ENCODE measurements at places on chromosomes 16 and 17. TPM values are rescaled to one million over a fixed set of nuclear protein-coding genes. Genes with fewer than 3 reads are reported as not detected.

Gene RCVRN
- not detected for total RNA-seq

Gene AATK
- total RNA-seq = 1.1 TPM

Gene AANAT
- not detected for total RNA-seq

Gene RRAD
- total RNA-seq = 0.34 TPM

Gene ITGAD
- 0.13 TPM for total RNA-seq

Gene TEX14
- 0.18 TPM for total RNA-seq

Gene PPP1R1B
- not detected for total RNA-seq

Gene OTOP2
- not detected for total RNA-seq

DNA sequence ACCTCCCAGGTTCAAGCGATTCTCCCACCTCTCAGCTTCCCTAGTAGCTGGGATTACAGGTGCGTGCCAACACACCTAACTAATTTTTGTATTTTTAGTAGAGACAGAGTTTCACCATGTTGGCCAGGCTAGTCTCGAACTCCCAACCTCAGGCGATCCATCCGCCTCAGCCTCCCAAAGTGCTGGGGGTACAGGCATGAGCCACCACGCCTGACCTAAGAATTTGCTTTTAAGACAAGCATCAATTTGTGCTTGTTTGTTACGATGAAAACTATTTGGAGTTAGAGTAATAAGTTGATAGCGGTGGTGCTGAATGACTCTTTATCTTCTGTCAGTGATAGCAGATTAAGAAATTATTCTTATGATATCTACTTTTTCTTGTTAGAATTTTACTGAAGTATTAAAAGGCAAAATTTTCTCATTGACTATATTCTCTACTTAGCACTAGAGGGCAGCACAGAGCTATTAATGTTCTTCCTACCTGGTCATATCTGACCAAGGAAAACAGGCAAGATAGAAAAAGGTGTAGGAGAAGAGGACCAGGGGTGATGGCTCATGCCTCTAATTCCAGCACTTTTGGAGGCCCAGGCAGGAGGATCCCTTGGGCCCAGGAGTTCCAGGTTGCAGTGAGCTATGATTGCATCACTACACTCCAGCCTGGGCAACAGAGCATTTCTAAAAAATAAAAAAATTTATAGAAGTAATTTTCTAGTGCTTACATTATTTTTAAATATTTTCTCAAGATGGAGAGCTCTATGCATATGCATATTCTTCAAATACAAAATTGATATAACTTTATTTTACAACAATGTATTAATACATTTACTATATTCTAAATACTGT is 24.5 kb downstream of the STXBP4 start:
- no peak for DNase-seq
- no peaks in the 10 kb centered on the region for H3K4me1 ChIP-seq
- no peak overlapping the region for H3K4me3 ChIP-seq

DNA sequence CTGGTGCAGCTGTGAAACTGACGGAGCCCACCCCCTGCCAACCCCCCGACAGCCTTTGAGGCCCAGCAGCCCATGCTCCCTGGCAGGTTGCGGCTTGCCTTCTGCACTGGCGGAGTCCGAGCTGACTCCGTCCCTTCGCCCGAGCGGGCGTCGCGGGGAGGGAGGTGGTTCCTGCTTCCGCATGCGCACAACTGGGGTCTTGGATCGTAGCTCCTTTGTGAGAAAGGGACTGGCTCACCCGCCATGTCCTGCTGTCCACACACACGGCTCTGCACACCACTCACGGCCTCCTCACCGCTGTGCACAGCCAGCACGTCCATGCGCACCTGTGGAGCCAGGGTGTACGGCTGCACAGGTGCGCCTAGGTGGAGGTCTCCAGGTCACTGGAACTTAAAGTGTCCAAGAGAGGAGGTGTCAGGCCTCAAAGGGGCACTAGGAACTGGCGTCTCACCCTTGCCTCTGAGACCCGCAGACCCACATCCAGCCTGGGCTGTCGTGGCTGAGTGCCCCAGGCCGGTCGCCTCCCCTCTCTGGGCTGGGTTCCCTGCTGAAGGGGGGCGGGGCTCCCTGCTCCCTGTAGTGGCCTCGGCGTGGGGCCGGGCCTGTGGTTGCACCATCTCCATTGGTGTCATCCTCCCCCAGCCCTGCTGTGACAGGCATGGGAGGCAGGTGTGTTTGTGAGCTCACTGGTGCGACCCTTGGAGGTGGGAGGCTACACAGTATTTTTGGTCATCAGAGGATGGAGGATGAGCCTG is 45.3 kb downstream of the JPH3 start:
- DNase-seq = no peak
- H3K4me3 ChIP-seq = no peak overlapping the region
- no peaks in the 10 kb centered on the region for H3K4me1 ChIP-seq
- H3K27ac ChIP-seq = no peak overlapping the region
- no peaks in the 10 kb centered on the region for H3K36me3 ChIP-seq
- H3K27me3 ChIP-seq = peaks cover 3% of the 10 kb centered on the region

DNA sequence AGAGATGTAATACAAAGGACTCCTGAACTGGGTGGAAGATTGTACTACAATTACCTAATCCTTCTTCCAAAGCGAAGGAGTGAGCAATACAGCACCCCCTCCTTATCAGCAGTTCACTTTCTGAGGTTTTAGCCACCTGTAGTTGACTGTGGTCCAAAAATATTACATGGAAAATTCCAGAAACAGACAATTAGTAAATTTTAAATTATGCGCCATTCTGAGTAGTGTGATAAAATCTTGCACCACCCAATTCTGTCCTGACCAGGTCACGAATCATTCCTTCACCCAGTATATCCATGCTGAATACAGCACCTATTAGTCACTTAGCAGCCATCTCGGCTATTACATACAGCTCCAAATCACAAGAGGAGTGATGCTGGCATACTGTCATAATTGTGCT is 23.2 kb downstream of the VPS53 start:
- H3K4me3 ChIP-seq = no peak overlapping the region
- H3K4me1 ChIP-seq = peaks cover 2% of the 10 kb centered on the region
- H3K27ac ChIP-seq = no peak overlapping the region

DNA sequence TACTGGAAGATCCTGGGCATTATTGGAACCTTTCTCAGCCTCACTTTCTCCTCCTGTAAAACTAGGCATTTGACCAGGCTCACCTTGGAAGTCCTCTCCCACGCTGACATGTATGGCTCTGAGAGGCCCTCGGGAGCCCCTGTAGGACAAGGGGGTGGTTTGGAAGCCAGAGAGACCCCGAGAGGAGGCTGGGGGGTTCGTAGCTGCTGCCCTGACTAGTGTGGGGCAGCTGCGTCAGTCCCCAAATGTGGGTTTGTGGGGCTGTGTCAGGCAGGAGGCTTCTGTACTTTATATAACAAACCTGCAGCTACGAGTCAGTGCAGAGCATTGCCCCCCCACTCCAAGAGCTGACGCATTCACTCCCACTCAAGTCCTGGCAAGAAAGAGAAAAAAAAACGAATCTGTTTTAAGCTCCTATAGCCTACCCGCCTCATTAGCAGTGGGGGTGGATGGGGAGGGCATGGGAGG is 1.8 kb downstream of the CX3CL1 start:
- no peak for DNase-seq
- no peak overlapping the region for H3K27ac ChIP-seq
- H3K36me3 ChIP-seq = no peaks in the 10 kb centered on the region
- peaks cover 10% of the 10 kb centered on the region for H3K4me1 ChIP-seq
- no peak overlapping the region for H3K4me3 ChIP-seq

DNA sequence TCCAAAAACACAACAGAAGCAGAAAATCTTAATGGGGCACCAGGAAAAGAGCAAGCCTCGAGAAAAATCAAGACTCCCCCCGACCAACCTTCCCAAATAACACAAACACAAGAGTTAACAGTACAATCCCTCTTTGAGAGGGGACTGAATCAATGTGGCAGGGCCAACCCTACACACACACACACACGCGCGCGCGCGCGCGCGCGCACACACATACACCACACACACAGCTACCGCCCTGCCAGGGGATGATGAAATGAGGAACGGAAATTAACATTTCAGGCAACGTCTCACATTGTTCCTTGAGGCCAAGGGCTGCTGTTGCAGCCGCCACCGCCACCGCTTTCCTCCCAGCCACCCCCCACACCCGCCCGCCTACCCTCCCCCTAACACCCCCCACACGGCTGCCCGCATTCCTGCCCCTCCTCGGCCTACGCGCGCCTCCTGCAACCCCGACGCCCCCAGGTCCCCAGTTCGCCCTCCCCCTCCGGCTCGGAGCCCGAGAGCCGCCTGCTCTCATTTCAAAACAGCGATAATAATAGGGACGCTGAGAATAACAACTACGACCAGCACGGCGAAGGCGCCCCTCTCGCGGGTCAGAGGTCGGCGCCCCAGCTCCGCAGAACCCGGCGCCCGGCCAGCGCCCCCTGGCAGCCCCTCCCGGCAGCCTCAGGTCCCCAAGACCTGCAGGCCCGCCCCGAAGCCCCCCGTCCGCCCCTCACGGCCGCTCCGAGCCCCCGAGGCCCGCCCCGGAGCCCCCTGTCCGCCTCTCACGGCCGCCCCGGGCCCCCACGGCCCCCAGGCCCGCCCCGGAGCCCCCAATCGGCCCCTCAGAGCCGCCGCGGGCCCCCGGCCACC is 1.1 kb downstream of the ANKRD11 start:
- DNase-seq = peak; percentile 92
- H3K4me3 ChIP-seq = peak overlapping the region; percentile 83
- H3K27ac ChIP-seq = peak overlapping the region; percentile 88
- H3K36me3 ChIP-seq = peaks cover 26% of the 10 kb centered on the region
- H3K4me1 ChIP-seq = peaks cover 67% of the 10 kb centered on the region

DNA sequence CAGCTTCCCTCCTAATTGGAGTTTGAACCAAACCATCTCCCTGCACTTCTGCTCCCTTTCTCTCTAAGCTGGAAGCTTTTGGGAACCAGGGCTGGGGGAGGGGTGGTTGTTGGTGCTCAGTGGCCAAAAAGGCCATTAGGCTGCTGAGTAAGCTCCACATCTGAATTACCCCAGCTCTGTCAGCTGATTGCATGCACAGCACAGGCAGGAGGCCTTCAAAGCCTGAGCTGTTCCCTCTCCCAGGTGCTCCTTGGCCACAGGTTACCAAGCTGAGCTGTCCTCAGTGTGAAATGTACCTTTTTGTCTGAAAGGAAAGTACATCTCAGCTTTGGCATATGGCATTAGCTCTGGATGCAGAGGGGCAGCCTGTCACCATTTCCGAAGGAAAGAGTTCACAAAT is 6.2 kb upstream of the TBKBP1 start:
- no peaks in the 10 kb centered on the region for H3K27me3 ChIP-seq
- peaks cover 12% of the 10 kb centered on the region for H3K4me1 ChIP-seq
- no peak overlapping the region for H3K27ac ChIP-seq
- H3K4me3 ChIP-seq = no peak overlapping the region

GRCh38 chr17:4645642-4646041 is 4.2 kb upstream of the ALOX15 start:
- H3K4me3 ChIP-seq = no peak overlapping the region
- H3K4me1 ChIP-seq = peaks cover 7% of the 10 kb centered on the region
- no peaks in the 10 kb centered on the region for H3K36me3 ChIP-seq

DNA sequence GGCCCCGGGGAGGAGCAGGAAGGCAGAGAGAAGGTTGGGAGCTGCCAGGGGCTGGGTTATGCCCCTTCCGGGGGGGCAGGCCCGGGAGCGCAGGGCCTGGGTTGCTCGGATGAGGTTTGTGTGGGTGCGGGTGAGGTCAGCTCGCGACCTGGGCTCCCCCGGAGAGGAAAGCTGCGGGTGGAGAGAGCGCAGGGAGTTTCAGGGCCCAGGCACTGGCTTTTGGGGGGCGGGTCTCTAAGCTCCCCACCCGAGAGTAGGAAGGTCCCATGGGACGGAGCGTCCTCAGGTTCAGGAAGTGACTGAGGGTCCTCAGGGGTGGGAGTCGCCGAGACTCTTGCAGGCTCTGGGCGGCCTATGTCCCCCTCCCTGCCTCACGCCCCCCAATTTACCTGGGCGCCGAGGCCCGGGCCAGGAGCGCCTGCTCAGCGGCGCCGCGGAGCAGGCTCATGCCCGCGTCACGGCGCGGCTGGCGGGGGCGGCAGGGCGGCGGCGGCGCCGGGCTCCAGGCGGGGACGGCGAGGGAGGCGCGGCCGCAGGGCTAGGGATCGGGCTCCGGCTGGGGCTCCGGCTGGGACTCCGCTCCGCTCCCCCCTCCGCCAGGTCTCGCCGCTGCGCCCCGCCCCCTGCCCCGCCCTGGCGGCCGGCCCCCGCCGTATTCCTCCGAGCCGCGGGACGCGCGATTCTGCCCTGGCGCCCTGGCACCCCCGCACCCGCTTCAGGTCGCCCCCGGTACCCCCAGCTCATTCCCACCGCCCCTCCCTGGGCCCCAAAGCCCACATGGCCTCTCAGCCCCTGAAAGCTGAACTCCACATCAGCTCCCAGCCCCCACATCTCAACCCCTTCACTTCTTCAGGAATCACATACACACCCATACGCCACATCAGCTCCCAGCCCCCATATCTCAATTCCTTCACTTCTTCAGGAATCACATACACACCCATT is at the start of gene DOK4:
Gene DOK4, minus strand, starts transcription at position 578 of the 942 bp plus-strand sequence. CDS start 6,986 bp downstream, outside the sequence.
- peak within 1 kb of the TSS; percentile 76 for H3K4me3 ChIP-seq
- no peaks in the 10 kb centered on the region for H3K36me3 ChIP-seq
- peaks cover 5% of the 10 kb centered on the region for H3K27me3 ChIP-seq
- H3K27ac ChIP-seq = peak within 1 kb of the TSS; percentile 76
- peak; percentile 82 for DNase-seq

DNA sequence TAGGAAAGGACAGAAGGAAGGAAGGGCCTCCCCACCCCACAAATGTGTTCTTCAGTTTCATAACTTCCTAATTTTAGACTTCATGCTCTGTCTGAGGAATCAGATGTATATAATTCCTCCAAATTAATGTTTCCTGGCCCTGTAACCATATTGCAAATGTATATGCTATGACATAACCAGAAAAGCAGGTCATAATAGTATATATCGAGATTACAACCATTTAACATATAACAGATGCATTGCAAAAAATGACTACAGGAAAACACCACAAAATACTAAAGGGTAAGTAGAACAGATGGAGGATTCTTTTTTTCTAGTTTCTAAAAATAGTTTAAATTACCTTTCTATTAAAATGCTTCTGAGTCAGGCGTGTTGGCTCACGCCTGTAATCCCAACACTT is 3.1 kb upstream of the EXOC7 start:
- no peaks in the 10 kb centered on the region for H3K27me3 ChIP-seq
- H3K4me3 ChIP-seq = no peak overlapping the region
- H3K27ac ChIP-seq = no peak overlapping the region
- peaks cover 20% of the 10 kb centered on the region for H3K4me1 ChIP-seq
- peaks cover 6% of the 10 kb centered on the region for H3K36me3 ChIP-seq
- no peak for DNase-seq

- no peak for DNase-seq
- H3K4me3 ChIP-seq = no peak overlapping the region
These were observed 83.5 kb upstream of the PLCG2 start for GRCh38 chr16:81695321-81696165.
